ENCODE measurements at places on chromosomes 1 and 21.

GRCh38 chr1:109926662-109927300 is 16.1 kb downstream of the CSF1 start:
- no peak for DNase-seq

GRCh38 chr1:210736713-210737112 is 397.2 kb downstream of the KCNH1 start:
- no peak for DNase-seq

- DNase-seq: no peak
Observed at GRCh38 chr1:55331351-55331750, 116.2 kb upstream of the USP24 start.

GRCh38 chr1:218101409-218101808 is 183.7 kb upstream of the RRP15 start:
- no peak for DNase-seq

GRCh38 chr1:8815582-8816151 is 1.8 kb downstream of the RERE start:
- no peak for DNase-seq

DNA sequence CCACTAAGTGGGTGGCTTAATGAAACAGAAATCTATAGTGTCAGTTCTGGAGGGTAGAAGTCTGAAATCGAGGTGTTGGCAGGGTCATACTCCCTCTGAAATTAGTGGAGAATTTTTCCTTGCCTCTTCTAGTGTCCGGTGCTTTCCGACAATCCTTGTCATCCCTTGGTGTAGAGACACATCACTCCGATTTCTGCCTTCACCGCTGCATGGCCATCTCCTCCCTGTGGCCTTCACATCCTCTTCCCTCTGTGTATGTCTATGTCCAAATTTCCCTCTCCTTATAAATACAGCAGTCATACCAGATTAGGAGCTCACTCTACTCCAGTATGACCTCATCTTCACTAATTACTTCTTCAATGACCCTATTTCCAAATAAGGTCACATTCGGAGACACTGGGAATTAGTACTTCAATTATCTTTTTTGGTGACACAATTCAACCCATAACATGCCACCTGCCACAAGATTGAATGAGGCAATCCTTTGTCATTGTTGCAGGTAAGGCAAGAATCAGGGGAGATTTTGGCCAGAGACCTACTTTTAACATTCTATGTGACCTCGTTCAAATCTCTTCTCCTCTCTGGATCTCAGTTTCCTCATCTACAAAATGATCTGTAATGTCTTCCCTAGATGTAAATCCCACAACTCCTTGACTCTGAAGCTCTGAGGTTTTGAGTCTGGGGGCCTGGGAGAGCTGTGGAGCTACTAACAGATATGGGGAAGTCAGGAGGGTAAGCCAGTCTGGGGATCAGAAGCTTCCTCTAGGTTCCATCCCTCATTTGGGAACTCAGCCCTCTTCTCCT is 16.1 kb downstream of the NAV1 start:
- no peak for DNase-seq

- DNase-seq: no peak
Observed at GRCh38 chr1:173354937-173355280, 122.2 kb upstream of the PRDX6 start.

DNA sequence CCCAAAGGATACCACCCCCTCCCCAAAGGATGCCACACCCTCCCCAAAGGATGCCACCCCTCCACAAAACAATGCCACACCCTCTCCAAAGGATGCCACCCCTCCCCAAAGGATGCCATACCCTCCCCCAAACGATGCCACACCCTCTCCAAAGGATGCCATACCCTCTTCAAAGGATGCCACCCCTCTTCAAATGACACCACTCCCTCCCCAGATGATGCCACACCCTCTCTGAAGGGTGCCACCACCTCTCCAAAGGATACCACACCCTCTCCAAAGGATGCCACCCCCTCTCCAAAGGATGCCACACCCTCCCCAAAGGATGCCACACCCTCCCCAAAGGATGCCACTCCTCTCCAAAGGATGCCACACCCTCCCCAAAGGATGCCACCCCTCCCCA is 21.6 kb upstream of the TRIM17 start:
- no peak for DNase-seq

DNA sequence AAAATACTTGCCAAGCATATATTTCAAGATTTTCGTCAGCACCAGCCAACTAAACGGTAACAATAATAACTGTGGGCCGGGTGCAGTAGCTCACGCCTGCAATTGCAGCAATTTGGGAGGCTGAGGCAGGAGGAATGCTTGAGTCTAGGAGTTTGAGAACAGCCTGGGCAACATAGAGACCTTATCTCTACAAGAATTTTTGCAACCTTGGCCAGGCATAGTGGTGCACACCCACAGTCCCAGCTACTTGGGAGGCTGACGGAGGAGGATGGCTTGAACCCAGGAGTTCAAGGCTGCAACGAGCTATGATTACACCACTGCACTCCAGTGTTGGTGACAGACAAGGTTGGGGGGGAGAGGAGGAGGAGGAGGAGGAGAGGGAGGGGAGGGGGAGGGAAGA is 145.0 kb upstream of the TIAM1 start:
- no peak for DNase-seq

GRCh38 chr1:74641161-74641560 is 32.4 kb downstream of the ERICH3 start:
- DNase-seq: no peak

DNA sequence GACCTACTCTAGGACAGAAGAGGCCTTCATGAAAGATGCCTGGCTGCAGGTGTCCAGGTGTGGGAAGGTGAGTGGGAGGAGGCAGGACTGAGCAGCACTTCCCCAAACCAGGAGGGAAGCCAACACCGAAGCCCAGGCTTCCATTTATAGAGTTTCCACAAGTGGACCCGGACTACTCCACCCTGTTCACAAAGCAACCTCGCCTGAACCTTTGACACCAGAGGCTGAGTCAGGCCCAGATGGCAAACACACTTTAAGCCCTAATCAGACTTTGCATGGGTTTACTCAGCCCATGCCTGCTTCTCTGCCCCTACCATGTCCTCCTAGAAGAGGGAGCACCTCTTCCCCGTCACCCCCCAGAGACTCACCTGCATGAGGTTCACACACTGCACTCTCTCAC is 14.0 kb downstream of the PRR9 start:
- no peak for DNase-seq

GRCh38 chr1:44677201-44677766 is 2.8 kb downstream of the ARMH1 start:
- DNase-seq: no peak

GRCh38 chr1:208506812-208507211 is 262.6 kb upstream of the PLXNA2 start:
- DNase-seq: no peak

DNA sequence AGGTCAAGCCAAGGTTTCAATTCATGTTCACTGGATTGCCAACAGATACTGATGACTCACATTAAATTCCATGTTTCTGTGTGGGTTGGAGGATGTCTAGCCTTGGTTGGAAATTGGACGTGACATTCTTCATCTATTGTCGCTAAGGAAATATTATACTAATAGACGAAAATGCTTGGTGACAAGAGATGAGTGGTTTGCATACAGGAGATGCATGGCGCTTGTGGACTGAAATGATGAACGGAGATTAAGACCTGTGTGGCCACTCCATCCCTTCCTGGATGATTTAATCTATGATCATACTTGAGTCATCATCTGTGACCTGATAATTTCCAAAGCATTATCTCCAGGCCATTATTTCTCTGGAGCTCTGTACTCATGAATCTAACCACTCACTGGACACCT is 97.0 kb upstream of the CD34 start:
- no peak for DNase-seq

- DNase-seq: no peak
Observed at GRCh38 chr1:86119214-86119764, 37.3 kb downstream of the COL24A1 start.

DNA sequence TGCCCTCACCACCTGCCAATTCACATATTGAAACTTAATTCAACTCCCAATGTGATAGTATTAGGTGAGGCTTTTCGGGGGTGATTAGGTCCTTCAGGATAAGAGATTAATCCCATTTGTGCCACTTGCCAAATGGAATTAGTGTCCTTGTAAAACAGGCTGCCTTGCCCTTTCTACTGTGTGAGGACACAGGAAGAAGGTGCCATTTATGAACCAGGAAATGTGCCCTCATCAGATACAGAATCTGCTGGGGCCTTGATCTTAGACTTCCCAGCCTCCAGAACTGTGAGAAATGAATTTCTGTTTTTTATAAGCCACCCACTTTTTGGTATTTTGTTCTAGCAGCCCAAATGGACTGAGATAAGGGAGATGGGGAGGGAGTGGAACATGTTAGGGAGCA is 39.1 kb upstream of the AGL start:
- no peak for DNase-seq

- no peak for DNase-seq
Observed at GRCh38 chr1:44655609-44656008, 18.7 kb downstream of the TMEM53 start.

DNA sequence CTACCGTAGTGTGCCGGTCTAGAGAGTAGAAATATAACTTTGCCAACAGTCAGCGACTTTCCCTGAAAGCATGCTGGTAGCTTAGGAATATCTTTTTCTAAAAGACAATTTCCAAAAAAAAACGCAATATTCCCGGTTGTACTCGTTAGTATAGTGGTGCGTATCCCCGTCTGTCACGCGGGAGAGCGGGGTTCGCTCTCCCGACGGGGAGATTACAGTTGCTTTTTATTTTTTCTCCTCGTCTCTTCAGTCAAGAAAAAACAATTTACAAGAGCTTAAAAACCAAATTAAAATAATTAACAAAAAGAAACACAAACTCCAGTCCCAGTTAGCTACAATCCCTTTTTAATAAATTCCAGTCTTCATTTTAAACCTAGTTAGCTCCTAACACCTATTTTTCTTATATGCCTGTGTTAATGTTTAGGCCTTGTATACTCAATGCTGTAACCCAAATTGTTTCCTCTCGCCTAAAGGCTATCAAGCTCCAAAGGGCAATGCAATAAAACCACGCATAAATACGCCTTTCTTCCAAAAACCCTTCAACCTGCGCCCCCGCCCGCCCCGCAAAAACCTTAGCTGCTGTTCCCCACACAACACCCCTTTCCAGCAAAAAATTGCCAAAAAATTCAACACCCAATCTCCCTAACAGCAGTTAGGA is 7.8 kb downstream of the HSPA6 start:
- no peak for DNase-seq

DNA sequence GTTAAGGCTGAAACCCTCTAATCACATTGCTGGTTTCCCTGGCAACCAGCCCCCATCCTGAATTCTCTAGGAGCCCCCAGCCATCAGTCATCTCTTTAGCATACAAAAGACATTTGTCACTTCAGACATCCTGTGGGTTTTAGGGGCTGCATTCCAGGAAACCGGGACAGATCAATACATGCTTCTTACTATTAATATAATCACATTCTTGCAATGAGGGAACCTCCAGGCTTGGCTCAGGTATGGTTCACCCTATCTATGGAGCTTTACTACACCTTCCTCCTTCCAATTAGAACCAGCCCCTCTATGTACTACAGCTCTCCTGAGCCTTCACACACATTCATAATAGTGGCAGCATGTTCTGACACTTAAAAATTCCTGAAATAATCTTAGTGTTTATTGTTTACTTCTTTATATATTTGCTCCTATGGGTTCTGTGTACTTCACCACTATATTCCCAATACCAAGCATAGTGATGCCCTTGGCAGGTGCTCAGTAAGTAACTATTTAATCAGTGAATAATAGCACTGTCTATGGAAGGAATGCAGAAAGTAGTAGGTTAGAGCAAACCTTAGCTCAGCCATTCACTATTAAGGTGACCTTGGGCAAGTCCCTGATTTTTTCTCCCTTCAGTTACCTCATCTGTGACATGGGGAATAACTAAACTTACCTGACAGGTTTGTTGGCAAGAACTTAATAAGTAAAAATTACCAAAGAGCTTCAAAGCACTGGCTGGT is 59.6 kb downstream of the ZNF678 start:
- no peak for DNase-seq

GRCh38 chr1:5913876-5914275 is 78.3 kb downstream of the NPHP4 start:
- DNase-seq: no peak

GRCh38 chr21:31041295-31042079 is 3.2 kb upstream of the KRTAP19-8 start:
- no peak for DNase-seq

- DNase-seq: no peak
Observed at GRCh38 chr21:45049714-45050344, 24.6 kb upstream of the ADARB1 start.

DNA sequence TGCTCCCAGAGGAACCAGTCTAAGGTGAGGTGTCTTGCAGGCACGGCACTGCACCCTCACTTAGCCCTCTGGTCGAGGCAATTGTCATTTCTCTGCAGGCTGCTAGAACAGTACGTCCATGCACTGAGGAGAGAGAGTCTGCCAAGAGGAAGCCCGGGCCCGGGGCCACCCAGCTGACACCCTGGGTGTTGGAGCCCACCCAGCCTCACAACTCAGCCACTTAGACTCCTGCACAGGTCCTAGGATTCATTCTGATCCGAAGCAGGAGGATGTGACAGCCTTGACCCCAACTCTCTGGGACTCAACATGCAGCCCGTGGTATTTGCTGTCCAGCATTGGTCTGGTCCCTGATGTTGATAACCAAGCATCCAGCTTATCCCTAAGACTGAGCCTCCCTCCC is 111.9 kb downstream of the ADSS2 start:
- DNase-seq: no peak

DNA sequence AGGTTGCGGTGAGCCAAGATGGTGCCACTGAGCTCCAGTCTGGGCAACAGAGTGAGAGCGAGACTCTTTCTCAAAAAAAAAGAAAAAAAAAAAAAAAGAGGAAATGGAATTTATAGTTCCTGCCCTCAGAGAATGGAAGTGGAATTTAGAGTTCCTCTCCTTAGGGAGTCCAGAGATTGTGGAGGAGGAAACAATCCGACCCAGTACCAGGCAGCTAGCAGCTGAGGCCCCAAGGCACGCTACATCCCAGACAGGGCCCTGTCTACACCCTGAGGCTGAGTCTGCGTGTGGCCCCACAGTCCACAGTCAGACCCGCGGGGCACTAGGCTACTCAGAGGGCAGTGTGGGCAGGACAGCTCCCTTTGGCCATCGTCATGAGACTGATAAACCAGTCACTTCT is 1.9 kb upstream of the MFN2 start:
- DNase-seq: no peak

- no peak for DNase-seq
Observed at GRCh38 chr1:190479050-190479397, 1.4 kb upstream of the BRINP3 start.

GRCh38 chr1:230634384-230634783 is 7.9 kb upstream of the COG2 start:
- no peak for DNase-seq

GRCh38 chr1:21899987-21900386 is 37.1 kb downstream of the HSPG2 start:
- DNase-seq: no peak
